ENCODE measurements at places on chromosomes 2 and 18.

- no peak for DNase-seq
- H3K27me3 ChIP-seq: no peaks in the 10 kb centered on the region
- H3K4me1 ChIP-seq: no peaks in the 10 kb centered on the region
- H3K36me3 ChIP-seq: no peaks in the 10 kb centered on the region
- no peak overlapping the region for H3K27ac ChIP-seq
These were observed 183.7 kb upstream of the COPS8 start for GRCh38 chr2:236901956-236902355.

GRCh38 chr2:27501042-27501441 is 4.4 kb downstream of the GCKR start:
- no peak for DNase-seq
- H3K27ac ChIP-seq: no peak overlapping the region
- no peak overlapping the region for H3K4me3 ChIP-seq
- H3K4me1 ChIP-seq: no peaks in the 10 kb centered on the region
- no peaks in the 10 kb centered on the region for H3K36me3 ChIP-seq
- no peaks in the 10 kb centered on the region for H3K27me3 ChIP-seq

GRCh38 chr18:41617647-41618046 is 337.4 kb upstream of the PIK3C3 start:
- no peaks in the 10 kb centered on the region for H3K27me3 ChIP-seq
- no peaks in the 10 kb centered on the region for H3K36me3 ChIP-seq
- no peak overlapping the region for H3K27ac ChIP-seq
- no peak overlapping the region for H3K4me3 ChIP-seq
- no peak for DNase-seq
- H3K4me1 ChIP-seq: no peaks in the 10 kb centered on the region

DNA sequence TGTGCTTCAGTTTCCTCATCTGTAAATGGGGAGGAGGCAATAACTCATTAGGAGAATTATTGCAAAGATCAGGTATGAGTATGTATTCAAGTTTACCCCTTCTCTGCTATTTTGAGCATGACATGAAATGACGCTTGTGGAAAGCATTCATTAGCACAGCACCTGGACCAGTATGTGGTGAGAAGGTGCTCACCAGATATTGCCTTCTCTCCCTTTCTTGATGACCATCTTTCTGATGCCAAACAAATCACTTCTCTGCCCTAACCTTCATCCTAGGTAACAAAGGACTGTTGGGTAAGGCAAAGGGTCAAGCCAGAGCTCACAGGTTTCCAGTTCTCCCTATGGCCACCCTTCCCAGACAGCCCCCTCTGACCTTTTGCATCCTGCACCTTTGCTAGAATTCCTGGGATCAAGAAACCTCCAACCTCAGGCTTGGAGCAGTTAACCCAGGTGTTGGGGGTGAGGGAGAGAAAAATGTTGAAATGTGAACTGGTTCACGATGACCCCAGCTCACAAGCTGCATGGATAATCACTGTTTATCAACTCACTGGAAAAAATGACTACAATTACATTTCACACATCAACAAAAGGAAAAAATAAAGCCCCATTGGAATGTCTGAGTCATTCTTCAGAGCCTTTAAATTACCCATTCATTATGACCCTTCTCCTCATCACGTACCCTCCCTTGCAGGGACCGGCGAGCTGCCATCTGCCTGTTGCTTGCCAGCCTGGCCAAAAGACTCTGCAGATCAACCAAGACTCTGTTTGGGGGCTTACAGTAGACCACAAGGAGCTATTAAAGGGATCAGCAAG is 41.6 kb downstream of the LBH start:
- no peaks in the 10 kb centered on the region for H3K4me1 ChIP-seq
- H3K27ac ChIP-seq: no peak overlapping the region
- no peaks in the 10 kb centered on the region for H3K27me3 ChIP-seq
- H3K36me3 ChIP-seq: no peaks in the 10 kb centered on the region
- no peak overlapping the region for H3K4me3 ChIP-seq

DNA sequence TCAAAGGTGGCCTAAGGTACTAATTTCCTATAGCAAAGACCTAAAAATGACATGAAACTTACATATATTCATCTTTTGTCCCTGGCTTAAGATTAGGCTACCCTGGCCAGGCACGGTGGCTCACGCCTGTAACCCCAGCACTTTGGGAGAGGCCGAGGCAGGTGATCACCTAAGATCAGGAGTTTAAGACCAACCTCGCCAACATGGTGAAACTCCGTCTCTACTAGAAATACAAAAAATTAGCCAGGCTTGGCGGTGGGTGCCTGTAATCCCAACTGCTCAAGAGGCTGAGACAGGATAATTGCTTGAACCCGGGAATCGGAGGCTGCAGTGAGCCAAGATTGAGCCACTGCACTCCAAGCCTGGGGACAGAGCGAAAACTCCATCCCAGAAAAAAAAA is 5.9 kb downstream of the SRSF7 start:
- H3K4me3 ChIP-seq: no peak overlapping the region
- peaks cover 28% of the 10 kb centered on the region for H3K36me3 ChIP-seq
- H3K27ac ChIP-seq: no peak overlapping the region
- no peak for DNase-seq
- H3K27me3 ChIP-seq: no peaks in the 10 kb centered on the region

- no peaks in the 10 kb centered on the region for H3K36me3 ChIP-seq
- no peak overlapping the region for H3K27ac ChIP-seq
- H3K4me1 ChIP-seq: no peaks in the 10 kb centered on the region
- no peak overlapping the region for H3K4me3 ChIP-seq
These were observed 30.9 kb upstream of the EML6 start for GRCh38 chr2:54692556-54692955.

DNA sequence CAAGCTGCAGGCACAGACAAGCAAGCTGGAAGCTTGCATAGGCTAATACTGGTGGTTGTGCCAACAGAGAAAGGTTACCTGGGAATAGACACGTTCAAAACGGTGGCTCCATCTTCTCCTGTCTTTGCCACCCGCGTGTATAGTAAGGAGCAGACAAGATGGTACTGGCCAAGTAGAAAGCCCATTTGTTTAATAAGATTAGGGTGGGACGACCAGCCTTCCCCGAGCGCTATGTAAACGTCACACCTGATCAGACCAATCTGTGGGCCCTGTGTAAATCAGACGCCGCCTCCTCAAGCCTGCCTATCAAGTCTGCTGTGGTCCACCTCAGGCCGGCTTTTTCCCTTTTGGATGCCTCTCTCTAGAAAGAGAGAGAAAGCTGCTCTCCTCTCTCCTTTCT is 189.2 kb downstream of the LAMA1 start:
- H3K36me3 ChIP-seq: no peaks in the 10 kb centered on the region
- no peaks in the 10 kb centered on the region for H3K27me3 ChIP-seq
- no peaks in the 10 kb centered on the region for H3K4me1 ChIP-seq
- no peak overlapping the region for H3K27ac ChIP-seq
